EH (cell line): ENCODE measurements at places on chromosomes 6 and 20.

GRCh38 chr20:4782378-4782772, 60.7 kb downstream of the PRND start:
- no peak for DNase-seq

- no peak for DNase-seq
Measured at GRCh38 chr6:73532293-73532692, 11.5 kb upstream of the EEF1A1 start.

- DNase-seq: no peak
Measured at GRCh38 chr6:106255306-106255705, 70.3 kb downstream of the ATG5 start.

DNA sequence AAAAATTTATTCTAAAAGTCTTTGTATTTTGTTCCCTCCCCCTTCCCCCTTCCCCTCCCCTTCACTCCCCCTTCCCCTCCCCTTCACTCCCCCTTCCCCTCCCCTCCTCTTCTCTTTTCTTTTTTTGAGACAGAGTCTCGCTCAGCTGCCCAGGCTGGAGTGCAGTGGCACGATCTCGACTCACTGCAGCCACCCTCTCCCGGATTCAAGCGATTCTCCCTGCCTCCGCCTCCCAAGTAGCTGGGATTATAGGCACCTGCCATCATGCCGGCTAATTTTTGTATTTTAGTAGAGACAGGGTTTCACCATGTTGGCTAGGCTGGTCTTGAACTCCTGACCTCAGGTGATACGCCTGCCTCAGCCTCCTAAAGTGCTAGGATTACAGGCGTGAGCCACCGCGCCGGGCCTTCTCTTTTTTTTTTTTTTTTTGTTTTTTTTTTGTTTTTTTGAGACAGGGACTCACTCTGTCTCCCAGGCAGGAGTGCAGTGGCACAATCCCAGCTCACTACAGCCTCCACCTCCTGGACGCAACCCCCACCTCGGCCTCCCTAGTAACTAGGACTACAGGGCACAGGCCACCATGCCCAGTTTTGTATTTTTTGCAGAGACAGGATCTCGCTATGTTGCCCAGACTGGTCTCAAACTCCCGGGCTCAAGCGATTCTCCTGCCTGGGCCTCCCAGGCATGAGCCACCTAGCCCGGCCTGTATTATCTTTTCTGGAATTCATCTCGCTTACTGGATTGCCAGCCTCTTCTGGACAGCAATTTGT, 1.1 kb upstream of the AFG1L start:
- DNase-seq: no peak

DNA sequence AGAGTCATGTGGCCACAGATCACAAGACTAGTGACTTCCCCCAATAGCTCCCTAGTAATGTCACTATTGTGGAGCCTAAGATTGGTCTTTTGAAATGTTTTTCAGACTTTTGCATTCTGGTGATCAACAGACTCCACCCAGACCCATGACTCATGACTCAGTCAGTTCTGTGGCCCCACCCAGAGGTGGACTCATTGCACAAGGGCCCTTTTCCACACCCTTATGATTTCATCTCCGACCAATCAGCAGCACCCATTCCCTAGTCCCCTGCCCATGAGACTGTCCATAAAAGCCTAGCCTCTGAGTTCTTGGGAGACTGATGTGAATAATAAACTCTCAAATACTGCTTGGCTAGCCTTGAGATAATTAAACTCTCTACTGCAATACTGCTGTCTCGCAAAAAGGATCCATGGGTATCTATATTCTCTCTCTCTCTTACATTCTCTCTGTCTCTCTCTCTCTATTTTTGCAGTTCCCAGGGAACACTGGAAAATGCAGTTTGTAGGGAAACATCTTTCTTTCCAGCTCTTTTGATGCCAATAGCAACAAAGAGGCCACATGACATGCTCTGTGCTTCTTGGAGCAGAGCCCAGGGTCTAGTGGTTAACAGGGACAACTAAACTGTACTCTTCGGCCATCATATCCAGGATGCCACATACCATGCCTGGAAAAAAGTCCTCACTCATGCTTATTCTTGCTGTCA, 71.3 kb upstream of the IYD start:
- peak; percentile 70 for DNase-seq
